Head of caudate nucleus (tissue), 42 donors: ENCODE measurements at places on chromosomes 5 and 9.

- no peak for DNase-seq
Measured at GRCh38 chr5:9644630-9645029, 14.5 kb upstream of the TAS2R1 start.

DNA sequence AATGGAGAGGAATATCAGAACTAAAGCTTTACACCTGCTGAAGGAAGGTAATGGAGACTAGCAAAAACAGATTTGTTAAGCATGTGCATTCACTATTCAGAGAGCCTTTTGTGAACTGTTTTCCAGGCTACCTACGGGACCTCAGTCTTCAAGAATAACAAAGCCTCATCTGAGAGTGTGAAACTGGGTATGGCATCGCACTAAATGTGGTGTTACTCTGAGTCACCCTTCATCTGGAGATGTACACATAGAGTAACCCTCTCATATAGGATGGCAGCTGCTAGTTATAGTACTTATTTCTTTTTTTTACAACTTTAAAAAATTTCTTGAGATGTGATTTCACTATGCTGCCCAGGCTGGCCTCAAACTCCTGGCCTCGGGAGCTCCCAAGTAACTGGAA lies 306.8 kb downstream of the ZNF608 start:
- DNase-seq = no peak

GRCh38 chr5:66701244-66701643 lies 105.1 kb downstream of the MAST4 start:
- no peak for DNase-seq

GRCh38 chr5:157342822-157343402 lies 77.0 kb downstream of the CYFIP2 start:
- DNase-seq = peak; percentile 16

- DNase-seq = no peak
Measured at GRCh38 chr9:84310883-84311282, 29.7 kb downstream of the SLC28A3 start.

DNA sequence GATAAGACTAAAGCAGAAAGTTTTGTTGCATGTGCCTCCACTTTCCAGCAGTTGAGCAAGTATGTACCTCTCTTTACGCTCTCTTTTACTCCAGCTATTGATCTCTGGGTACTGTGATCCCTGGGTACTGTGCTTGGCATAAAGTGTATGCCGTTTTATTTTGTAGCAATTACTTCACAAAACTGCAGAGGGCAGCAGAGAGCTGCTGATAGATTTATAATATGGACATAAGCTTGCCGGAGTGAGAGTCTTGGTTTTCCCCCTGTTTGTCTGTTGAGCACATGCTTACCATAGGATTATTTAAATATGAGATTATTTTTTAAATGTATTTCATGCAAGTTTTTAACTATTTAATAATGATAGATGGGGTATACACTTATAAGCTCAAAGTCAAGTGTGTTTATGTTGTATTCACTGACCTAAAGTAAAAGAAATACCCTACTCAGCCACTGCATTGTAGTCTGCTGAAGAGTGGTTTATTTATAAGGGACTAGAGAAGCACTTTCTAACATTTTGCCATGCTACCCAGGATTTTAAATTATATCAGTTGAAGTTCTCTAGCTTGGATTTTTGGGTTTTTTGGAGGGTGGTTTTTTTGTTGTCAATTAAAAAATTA lies 13.0 kb downstream of the TTC1 start:
- peak; percentile 72 for DNase-seq

DNA sequence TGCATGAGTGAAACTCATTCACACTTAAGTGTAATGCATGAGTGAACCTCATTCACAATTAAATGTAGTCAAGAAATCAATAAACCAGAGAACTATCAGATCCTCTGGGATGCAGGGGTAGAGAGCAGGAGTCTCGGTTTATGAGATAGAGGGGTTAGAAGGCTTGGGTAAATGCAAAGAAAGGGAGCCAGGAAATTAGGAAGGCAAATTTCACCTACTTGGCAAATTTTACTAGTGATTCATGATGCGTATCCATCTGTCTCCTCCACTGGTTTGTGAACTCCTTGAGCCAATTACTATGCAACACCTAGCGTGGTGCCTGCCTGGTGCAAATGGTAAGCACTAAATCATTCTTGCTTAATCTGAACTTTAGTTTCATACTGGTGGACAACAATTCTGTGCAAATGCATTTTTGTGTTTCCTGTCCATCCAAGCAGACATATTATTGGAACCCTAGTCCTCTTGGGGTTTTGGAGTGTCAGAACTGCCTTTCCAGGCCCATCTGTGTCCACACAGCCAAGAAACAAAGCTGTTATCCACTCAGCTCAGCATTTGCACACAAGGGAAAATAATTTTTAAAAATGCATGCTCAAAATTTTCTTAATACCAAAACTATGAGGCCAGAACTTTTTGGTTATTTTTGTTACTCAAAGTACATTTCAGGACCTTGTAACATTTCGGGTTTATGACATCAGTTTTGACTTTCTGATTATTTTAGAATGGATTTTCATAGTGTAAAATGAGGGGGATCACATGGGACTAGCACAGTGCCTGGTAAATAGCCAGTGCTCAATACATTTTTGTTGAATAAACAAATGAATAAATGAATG lies 5.2 kb downstream of the HAPLN1 start:
- DNase-seq = no peak

DNA sequence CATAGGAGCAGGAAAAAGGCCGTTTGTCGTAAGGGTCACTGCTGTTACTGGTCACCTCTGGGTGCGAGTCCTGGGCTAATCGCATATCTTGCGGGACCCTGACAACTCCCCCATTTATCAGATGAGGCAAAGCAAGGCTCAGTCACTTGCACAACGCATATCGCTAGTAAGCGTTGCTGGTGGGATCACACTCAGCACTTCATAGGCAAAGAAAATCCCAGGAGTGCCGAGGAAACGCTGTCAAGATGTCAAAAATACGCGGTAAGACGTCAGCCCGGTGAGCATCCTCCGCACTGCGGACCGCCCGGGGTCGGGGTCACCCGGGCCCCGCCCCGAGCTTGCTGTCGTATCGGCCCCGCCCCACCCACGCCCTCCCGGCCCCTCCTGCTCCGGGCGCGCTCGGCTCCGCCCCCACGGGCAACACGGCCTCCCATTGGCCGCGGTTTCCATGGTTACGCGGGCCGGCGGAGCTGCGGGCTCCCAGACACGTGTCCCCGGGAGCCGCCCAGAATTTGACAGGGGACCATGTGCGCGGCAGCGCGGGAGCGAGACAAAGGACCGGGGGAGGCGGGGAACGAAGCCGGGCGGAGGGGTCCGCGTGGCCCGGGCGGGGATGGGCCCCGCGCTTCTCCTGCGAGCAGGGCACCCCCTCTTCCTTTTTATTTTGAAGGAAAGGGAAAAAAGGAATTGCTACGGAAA lies 80.2 kb upstream of the IER5L start:
- peak; percentile 97 for DNase-seq

DNA sequence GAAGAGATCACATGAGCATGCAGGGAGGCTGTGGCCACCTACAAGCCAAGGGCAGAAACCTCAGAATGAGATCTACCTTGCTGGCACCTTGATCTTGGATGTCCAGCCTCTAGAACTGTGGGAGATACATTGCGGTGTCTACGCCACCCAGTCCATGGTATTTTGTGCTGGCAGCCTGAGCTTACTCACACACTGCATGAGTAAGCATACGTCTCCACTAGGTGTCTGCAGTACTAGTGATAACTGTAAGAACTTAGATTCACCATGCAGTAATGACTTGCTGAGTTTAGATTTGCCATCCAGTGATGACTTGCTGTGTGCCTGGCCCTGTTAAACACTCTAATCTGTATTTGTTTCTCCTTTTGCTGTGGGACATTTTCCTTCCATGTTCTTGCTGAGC lies 417.7 kb downstream of the GADD45G start:
- DNase-seq = no peak

DNA sequence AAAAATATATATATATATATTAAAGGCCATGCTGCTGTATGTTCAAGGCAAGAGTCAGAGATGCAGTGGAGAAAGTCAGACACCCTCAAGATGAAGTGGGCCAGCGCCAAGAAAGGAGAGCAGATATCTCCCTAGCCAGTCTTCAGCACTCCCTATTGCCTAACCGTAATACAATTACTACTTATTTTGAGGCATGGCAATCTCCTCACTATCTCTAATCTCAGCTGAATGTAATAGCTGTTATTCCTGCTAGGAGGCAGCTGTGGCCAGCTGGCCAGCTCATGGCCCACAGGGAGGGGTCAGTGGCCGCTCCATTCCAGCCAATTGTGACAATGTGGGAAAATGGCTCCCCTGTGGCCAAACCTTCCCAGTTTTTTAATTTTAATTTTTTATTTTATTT lies 87.5 kb upstream of the FBXW11 start:
- DNase-seq = no peak

GRCh38 chr5:109614301-109614700 lies 75.4 kb upstream of the MAN2A1 start:
- DNase-seq = no peak

GRCh38 chr5:131396015-131396414 lies 132.2 kb downstream of the CDC42SE2 start:
- DNase-seq = no peak

GRCh38 chr5:40623480-40624420 lies 56.0 kb upstream of the PTGER4 start:
- DNase-seq = no peak

GRCh38 chr5:119070578-119070827 lies 384 bp upstream of the DMXL1 start:
- DNase-seq = no peak

GRCh38 chr9:106287731-106288130 lies 575.2 kb upstream of the ZNF462 start:
- DNase-seq = no peak

DNA sequence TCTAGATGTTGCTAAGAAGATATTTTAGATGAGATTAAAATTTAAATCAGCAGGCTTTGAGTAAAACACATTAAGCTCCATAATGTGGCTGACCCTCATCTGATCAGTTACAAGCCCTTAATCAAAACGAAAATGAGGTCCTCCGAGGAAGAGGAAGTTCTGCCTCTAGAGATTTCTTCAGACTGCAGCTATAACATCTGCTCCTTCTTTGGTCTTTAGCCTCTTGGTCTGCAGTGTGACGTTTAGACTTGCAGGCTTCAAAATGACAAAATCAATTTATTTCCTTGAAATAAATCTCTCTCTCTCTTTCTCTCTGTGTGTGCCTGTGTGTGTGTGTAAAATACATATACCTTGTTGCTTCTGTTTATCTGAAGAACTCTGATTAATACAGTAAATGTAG lies 1429.8 kb upstream of the CDH9 start:
- no peak for DNase-seq

GRCh38 chr5:73471654-73472053 lies 23.1 kb upstream of the FOXD1 start:
- no peak for DNase-seq

GRCh38 chr5:157602505-157602904 lies 26.9 kb upstream of the ADAM19 start:
- no peak for DNase-seq
